HEK293T (cell line): ENCODE measurements at places on chromosomes 5 and 9.

DNA sequence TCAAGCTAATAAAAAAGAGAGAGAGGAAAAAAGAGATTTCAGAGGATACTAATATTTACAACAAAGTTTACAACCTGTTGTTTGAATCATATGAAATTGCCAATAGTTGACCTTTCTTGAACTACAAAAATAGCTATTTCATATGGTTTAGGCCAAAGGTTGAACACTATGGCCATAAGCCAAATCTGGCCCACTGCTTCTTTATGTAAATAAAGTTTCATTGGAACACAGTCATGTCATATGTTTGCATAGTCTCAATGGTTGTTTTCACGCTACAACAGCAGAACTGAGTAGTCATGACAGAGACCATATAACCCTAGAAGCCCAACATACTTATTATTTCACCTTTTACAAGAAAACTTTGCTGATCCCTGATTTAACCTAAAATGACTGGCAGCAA lies 20.9 kb downstream of the SEMA5A start:
- no peak for DNase-seq

GRCh38 chr9:88920645-88921044 lies 70.6 kb upstream of the S1PR3 start:
- no peak for DNase-seq

- DNase-seq: no peak
These were observed 206.2 kb upstream of the EFNA5 start for GRCh38 chr5:107876906-107877305.

- no peak for DNase-seq
These were observed 11.6 kb downstream of the SRD5A1 start for GRCh38 chr5:6644794-6645241.

GRCh38 chr9:128728298-128728697 lies 4.4 kb upstream of the ZDHHC12 start:
- no peak for DNase-seq

GRCh38 chr9:109098960-109099308 lies 20.8 kb downstream of the TMEM245 start:
- DNase-seq: no peak

DNA sequence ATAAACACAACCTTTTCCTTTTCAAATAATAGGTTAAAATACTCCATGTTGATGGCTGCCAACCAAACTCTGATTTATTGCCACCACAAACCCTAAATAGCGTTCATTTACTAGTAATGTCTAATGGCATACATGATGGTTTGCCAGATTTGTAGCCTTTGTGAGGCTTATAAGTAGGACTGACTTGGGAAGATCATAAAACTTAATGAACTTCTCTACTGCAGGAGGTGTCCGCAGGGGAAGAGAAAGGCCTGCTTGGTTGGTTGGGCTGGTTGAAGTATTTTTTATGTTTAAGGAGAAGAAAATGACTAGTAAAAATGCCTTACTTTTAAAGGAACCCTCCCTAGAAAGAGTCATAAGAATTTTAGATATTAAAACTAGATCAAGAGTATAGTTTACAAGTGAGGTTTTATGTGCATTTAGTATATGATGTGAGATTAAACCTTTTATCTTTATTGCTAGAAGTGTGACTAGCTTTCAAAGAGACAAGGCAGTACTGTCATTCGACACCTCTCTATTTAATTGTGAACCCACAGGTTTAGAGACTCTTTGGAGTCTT lies 5.0 kb downstream of the PBX3 start:
- peak; percentile 44 for DNase-seq

- no peak for DNase-seq
These were observed 3.8 kb downstream of the SPINK6 start for GRCh38 chr5:148206620-148207019.

- no peak for DNase-seq
These were observed 132.1 kb downstream of the PALM2AKAP2 start for GRCh38 chr9:109912082-109912582.

- DNase-seq: peak; percentile 4
These were observed 1018.4 kb upstream of the ARRDC3 start for GRCh38 chr5:92401492-92401891.

- no peak for DNase-seq
These were observed 272.0 kb upstream of the ZNF462 start for GRCh38 chr9:106590759-106591505.

- no peak for DNase-seq
These were observed 413.6 kb downstream of the ENC1 start for GRCh38 chr5:74226716-74227485.
